ENCODE measurements at places on chromosomes 3 and 15.

DNA sequence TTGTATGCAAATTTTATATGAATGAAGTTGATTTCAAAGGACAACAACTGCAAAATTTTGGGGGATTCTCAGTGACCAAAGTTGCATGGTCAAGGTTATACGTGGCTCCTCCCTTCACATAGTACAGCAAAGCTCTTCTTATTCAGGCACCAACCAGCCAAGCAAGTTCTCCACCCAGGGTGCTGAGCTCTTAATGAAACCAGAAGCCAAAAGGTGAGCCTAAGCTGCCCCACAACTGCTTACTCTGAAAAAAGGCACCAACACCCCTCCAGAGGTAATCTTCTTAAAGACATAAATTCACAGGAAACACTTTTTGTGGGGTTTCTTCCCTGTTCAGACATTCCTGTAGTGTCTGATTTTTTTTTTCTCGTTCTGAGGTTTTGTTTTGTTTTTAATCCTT, 106.1 kb upstream of the GMNC start:
- no peak for DNase-seq

DNA sequence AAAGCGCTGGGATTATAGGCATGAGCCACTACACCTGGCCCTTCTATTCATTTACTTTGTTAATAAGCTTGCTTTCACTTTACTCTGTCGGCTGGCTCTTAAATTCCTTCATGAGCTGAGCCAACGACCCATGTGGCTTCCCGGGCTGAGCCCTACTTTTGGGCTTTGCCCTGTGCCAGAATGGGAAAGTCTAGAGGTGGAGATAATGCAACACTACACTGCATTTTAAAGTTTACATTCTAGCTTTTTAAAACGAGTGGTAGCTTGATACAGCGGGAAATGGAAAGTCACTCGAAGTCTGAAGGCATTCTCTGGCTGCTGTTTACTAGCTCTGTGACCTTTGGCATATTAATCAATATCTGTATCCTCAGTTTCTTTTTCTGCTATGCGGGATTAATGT, 49.0 kb upstream of the ZNF280D start:
- DNase-seq, result no peak

DNA sequence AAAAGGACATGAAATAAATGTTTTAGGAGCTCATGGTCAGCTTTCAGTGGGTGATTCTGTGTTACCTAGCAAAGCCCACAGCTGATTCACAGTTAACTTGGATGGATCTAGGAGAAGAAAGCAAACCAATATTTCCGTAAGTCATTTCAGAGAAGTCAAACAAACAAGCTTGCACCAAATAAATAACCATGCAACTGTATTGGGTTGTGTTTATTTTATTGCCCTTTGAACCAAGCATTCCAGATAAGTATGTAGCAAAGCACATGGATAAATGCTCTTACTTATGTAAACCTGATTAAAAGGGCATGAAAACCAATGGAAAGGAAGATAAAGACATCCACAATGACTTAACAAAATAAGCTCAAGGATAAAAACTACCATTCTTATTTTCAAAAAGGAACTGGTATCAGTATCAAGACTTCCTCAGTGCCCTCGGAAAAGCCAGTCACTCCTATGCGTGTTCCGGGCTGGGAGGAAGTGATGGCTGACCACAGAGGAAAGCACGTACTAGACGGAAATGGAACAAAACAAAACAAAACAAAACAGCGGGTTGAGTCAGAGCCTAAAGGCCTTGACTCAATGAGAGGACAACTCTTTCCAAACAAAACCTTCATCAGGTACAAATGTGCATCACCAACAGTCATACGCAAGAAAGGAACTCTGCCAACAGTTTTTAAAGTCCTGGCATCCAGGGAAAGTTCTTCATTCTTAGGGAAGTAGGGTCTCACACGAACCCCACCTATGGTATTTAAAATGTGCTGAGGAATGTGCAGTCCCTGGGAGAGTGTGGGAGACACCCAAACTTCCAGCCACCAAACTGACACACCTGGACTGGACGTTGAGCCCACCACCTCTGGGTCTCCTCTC, 103.3 kb downstream of the SNRK start:
- DNase-seq, result peak; percentile 86

- DNase-seq, result no peak
These were observed 23.6 kb downstream of the KCNMB3 start for GRCh38 chr3:179227349-179227748.

GRCh38 chr3:88280326-88280725, 130.6 kb downstream of the C3orf38 start:
- DNase-seq, result no peak

DNA sequence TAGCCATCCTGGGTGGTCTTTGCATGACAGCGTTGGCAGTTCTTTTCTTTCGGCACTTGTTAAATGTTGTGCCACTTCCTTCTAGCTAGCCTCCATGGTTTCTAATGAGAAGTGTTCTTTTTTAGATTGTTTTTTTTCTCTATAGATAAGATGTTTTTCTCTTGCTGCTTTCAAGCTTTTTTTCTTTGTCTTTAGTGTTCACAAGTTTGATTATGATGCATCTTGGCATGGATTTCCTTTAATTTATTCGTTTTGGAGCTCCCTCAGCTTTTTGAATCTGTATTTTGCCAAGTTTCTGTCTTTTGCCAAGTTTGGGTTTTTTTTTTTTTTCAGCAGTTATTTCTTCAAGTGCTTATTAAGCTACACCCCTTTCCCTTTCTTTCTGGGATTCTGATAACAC, 53.1 kb downstream of the TM2D3 start:
- DNase-seq, result no peak

DNA sequence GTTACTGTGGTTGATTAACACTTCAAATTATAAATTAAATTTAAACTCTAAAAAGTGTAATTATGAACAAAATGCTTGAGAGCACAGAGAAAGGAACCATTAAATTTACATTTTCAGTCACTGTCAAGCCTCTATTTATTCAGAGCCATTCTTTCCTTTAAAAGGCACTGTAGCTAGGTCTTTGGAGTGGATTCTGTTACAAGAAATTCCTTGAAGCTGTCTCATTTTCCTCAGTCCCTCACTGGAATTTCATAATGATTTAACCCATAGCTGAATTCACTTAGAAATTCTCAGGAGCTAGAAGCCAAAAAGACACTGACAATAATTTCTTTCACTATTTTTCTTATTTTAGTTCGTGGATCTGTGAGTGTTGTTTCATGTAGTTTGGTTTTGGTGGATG, 81.2 kb upstream of the TCF12 start:
- DNase-seq, result no peak

DNA sequence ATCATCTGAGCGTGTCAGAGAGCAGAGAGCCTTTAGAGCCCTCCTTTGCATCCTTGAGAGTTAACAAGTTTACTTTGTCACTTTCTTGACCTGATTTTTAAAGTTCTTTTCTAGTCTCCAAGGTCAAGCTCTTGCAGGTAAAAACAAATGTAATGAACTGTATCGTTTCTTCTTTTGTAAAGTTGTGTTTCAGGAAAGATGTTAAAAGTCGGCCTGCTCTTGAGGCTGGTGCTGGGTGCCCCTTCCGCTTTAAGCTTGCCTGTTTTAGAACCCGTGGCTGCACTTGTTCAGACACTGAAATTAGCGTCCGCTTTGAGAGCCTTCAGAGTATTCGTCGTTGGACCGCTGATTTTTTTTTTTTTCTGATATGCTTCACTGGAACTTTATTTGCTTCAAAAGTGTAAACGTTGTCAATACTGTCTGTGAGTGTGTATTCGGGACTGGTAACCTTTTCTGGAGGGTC, 52.6 kb upstream of the ULK4 start:
- peak; percentile 50 for DNase-seq

GRCh38 chr3:115146032-115146417, 1.1 kb downstream of the ZBTB20 start:
- DNase-seq, result peak; percentile 78

- no peak for DNase-seq
These were observed 534 bp downstream of the FRMD5 start for GRCh38 chr15:44194323-44195150.

GRCh38 chr3:190773948-190774347, 88.5 kb downstream of the GMNC start:
- DNase-seq, result no peak

GRCh38 chr3:114839476-114839875, 307.6 kb downstream of the ZBTB20 start:
- no peak for DNase-seq

- no peak for DNase-seq
These were observed 363.5 kb downstream of the FOXP1 start for GRCh38 chr3:71219744-71220638.

DNA sequence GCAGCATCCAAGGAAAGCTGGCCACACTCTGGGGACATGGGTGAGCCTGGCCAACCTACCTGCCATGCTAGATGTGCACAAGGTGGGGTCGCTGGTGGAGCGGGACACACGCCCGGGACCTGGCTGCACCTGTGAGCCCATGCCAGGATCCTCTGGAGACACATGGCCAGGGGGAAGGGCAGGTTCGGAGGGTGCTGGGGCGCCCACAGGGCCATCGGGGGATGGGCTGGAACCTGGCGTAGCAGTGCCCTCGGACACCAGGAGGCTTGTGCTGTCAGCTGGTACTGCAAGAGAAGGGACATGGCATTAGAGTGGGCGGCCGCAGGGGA, 143.4 kb downstream of the NSMCE3 start:
- no peak for DNase-seq

- no peak for DNase-seq
These were observed 67.5 kb downstream of the SLC49A4 start for GRCh38 chr3:122862381-122862780.

DNA sequence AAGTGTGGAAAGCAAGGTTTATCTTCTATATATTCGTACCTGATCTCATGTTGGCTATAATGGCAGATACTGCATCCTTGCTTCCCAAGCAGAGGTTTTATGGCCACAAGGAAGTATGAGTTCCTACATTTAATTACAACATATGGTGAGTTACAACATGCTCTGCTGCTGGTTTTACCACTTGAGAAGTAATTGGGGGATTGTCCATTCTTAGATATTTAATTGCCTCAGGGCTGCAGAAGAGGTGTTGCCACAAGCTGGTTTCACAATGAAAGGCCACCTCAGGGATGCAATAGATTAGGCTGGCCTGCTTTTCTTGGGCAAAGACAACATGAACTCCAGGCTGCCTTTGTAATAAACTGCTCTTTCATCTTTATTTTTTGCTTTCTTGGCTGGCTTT, 48.6 kb downstream of the RAP2B start:
- DNase-seq, result peak; percentile 93

DNA sequence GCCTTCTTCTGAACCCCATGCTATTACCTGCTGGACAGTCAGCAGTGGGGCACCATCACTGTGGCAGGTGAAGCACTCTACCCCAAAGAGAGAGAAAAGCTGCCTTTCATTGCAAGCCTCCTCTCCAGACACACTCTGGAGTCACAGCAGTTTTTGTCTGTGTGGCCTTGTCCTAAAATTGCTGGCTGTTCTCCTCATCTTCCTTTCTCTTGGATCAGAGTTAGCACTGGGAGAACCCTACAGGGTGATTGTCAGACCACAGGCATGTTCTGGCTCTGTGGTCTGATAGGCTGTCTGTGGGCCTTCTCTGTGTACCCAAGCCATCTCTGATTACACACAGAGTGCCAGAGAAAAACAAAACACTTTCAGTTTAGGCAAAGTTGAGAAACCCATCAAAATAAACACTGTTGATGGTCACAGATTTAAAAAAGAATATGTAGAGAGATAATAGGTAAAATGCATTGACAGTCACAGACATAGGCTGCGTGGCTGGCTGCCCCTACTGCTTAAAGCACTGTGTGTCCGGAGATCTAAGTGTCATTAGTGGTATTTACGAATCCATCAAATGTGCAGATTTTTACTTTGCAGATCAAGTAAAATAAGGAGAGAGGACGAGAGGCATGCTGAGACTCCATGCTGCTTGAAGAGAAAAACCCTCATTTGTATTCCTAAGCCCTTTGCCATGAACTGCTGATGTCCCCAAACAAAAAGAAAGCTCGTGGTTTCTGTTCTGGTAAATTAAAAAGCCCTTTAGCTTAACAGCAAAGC, 689.9 kb downstream of the TUSC7 start:
- no peak for DNase-seq

- no peak for DNase-seq
These were observed 28.8 kb downstream of the CDIN1 start for GRCh38 chr15:36608180-36608579.

DNA sequence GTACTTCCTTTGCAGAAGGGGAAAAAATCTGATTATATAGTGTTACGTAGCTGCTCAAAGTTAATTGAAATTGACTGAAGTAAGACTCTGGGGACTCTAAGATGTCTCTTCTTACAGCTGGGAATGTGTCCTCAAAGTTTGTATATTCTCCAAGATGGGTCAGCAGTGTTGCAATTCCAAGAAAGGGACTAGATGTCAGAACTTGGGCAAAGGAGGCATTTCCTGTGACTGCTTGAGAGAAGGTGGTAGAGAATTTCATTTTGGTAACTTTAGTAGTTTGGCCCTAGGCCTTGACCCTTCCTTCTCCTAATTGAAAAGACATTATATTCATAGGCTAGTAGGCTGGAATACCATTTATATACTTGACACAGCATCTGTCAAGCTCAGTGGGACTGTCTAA, 33.9 kb downstream of the PTPRG start:
- DNase-seq, result no peak

GRCh38 chr3:181700168-181701087, 11.3 kb upstream of the SOX2 start:
- peak; percentile 49 for DNase-seq

GRCh38 chr15:78422571-78423340, 15.3 kb upstream of the IREB2 start:
- DNase-seq, result peak; percentile 71

DNA sequence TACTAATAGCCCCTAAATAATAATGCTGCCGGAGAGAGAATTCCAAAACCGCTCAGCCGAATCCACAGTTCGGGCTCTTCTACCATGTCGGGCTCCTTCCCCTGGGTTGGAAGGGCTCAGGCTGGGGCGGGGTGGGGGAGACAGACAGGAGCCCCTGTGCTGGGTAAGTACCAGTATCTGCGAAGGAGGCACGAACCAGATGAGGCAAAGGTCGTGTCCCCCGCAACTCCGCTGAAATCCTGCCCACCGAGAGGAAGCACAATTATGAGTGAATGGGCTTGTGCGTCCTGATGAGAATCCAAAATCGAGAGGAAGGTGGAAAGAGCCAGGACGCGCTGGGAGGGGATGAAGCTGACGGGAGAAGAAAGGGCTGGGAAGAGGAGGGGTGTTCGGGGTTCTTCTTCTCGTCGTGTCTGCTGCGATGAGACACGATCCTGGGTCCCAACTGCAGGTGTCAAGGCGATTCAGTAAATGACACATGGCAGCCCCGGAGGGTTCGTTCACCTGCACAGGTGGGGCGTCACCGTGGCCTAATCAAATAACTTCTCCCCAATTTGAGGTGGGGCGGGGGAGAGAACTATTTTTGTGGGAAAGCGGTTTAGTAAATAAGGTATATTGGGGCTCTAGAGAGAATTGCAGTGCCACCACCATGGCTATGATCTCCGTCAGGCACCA, 707 bp upstream of the FAM81A start:
- no peak for DNase-seq

DNA sequence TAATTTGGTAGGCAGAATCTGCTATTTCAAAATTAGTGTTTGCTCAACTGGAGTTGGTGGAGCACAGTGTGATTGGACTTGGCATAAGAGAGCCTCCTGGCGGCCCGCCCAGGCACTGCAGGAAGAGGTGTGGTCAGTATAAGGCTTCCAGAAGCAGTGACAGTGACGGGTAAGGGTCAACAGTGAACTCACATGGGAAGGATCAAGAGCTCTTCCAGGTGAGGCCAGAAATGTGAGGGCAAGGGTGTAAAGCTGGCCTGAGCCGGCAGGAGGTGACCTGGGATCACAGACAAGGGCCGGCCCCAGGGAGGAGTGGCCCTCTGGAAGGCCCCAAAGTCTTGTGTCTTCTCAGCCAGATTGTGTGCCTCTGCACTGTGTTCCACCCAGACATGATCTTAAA, 93.2 kb upstream of the RNF7 start:
- peak; percentile 88 for DNase-seq
